ENCODE measurements at places on chromosomes 11 and 22. TPM values are rescaled to one million over a fixed set of nuclear protein-coding genes. Genes with fewer than 3 reads are reported as not detected.

Gene MS4A4E
- total RNA-seq: 1.5 TPM

Gene SLC25A17
- total RNA-seq: 23.3 TPM

Gene RGL4
- 2.0 TPM for total RNA-seq

Gene SCN4B
- total RNA-seq: 3.3 TPM

Gene POU2AF3
- total RNA-seq: 1.4 TPM

Measured in breast epithelium (tissue), 4 donors.